ENCODE measurements at places on chromosomes 5 and 9. TPM values are rescaled to one million over a fixed set of nuclear protein-coding genes. Genes with fewer than 3 reads are reported as not detected.
A peak's percentile ranks its signal among the peaks of the same experiment; 100 is the strongest.

The ADGRD2 gene
- total RNA-seq: not detected

DNA sequence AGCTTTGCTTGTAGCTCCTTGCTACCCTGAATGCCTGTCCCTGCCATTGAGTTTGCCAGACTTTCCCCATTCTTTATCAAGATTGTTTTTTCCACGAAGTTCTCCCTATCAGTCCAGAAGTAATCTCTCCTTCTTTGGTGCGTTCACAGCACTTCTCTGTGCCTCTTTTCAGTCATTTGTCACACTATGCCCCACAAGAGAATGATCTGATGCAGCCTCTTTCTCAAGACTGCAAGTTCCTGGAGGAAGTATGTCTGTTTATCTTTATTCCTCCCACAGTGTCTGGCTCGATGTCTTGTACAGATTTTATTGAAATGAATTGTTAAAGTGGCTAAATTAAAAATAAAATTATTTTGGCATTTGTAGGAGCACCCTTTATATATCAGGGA lies 99.3 kb downstream of the CCDC192 start:
- DNase-seq: no peak

GRCh38 chr5:180233729-180234128 lies 24.7 kb upstream of the RASGEF1C start:
- no peak for DNase-seq

The SCGB3A2 gene
- not detected for total RNA-seq

- no peak for DNase-seq
Observed at GRCh38 chr5:179269781-179270543, 75.3 kb downstream of the ADAMTS2 start.

DNA sequence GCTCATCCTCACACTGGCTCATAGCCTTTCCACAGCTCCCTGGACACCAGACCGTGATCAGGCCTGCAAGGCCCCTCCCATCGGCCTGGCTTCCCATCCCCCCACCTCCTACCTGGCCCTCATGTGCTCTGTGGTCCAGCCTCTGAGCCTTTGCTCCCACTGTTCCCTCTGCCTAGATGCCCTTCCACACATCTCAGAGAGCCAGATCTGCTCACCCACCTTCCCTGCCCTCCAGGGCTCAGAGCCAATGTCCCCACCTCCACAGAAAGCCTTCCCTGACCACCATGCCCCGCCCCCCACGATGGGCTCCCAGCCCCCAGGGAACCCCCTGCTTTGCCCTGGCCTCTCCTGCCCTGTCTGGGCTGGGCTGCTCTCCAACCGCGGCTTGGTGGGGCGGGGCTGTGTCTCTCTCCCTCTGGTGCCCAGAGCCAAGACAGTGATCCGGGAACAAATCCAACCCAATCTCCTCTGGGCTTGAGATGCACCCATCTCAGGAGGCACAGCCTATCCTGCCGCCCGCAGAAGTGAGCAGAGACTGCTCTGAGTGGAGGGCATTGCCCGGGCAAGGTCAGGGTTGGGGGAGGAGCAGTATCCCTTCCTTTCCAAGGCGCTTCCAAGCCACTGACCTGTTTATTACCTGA lies 1.6 kb downstream of the NINJ1 start:
- DNase-seq: peak; percentile 87

DNA sequence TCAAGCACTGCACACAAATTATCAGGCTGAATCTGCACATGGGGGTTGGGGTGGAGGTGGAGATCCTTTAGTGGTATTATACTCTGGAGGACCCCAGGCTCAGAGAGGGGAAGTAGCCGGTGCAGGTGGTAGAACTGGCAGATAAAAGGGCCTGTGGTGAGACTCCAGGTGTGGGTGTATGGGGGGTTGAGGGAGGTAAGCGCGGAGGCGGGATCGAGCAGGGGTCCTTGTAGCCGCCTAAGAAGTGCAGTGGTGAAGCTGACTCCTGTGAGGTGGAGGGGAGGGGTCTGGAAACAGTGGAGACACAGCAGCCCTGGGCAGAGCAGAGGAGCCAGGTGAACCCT lies 841 bp downstream of the ACSL6 start:
- DNase-seq: no peak

GRCh38 chr5:82917584-82917983 lies 159.6 kb downstream of the TMEM167A start:
- DNase-seq: no peak

- DNase-seq: no peak
Observed at GRCh38 chr5:87526131-87526530, 113.4 kb upstream of the CCNH start.

DNA sequence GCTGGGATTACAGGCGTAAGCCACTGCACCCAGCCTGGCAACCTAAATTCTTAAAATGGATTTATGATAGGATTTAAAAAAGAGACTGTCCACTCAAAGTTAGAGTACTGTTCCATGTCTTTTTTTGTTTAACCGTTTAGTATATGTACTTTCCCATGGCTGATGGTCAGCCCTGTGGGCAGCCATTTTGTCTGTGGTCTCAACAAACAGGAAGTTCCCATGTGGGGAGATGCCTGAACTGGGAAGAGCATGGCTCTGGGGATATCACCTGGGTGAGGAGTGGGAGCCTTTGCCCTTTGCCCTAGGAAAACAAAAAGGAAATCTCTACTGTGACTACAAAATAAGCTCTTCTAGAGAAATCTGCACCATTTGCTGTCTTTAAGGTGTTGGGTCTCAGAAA lies 27.5 kb upstream of the GNPDA1 start:
- DNase-seq: no peak

DNA sequence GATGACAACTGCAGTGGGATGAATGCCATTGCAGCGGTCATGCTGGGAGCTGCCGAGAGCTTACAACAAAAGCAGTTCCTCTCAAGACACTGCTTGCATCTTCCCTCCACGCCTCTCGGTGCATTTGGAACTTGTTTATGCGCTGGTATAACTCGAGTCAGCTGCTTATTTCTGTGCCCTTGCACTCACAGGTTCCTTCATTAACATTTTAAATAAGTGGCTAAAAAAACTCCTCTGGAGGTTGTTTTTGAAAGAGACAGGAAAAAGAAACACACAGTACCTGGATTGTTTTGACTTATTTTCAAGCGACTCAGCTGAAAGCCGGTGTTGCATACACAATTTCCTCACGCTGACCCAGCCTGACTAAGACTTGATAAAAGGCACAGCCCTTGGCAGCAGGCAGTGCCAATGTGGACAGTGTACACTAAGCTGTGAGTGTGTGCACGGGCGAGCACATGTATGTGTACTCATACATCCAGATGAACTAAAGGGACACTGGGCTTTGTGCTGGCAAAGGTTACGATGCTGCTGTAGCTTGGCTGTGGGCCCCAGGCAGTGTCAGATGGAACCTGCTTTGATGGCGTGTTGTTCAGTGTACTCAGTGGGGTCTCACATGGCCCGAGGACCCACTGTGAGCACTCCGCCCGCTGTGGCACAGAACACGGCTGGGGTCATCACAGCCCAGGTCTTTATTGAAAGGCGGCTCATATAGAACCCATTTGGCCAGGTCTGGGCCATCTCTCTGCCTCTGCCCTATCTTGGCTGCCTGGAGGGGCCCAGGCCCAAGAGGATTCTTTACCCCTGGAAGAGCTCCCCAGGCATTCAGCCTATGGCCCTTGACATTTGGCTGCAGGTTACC lies 92.3 kb downstream of the ANKRD33B start:
- no peak for DNase-seq

DNA sequence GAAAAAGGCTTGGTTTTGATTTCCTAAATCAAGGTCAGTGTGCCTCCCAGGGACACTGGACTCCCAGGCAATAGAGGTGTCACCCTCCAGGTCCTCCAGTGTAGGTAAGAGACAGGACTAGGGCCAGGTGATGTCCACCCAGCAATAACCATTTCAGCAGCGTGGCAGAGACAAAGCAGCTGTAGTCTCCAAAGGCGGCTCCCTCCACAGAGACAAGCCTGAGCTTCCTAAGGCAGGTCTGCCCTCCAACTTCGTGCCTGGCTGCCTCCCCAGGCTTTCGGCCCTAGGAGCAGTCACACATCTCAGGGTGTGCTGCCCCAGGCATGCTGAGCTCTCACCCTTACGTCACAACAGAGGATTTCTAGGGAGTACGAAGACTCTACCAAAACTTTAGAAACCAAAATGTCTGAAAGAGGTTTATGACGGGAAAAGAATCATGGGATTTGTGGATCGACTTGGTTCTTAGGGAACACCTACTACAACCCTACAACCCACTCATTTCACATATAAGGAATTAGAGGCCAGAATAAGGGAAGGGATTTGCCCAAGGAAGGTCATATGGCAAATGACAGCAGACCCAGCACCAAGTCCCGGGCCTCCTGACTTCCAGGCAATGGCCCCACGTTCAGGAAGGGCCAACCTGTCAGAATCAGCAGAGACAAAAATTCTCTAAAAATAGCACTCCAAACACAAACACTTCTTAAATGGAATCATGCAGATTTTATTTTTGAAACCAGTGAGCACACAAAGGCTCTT lies 105.5 kb downstream of the KLHL3 start:
- DNase-seq: no peak

The ARAP3 gene
- 21.4 TPM for total RNA-seq

DNA sequence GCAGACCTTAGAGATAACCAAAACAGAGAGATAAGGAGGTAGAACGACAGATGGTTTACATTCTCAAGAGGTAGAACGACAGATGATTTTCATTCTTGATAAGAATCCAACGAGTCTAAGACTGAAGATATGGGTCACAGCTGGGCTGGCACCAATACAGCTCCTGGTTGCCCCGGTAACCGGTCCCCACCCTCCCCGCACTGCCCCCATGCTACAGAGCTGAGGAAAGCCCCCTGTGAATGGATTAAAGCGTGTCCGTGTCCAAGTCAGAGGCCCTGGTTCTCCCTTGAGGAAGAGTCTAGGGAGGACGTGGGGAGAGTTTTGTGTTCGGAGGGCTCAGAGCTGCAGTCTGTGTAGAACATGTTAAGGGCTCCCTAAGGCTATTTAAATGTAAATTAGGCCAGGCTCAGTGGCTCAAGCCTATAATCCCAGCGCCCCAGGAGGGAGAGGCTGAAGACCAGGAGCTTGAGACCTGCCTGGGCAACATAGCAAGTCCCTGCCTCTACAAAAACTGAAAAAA lies 8.1 kb downstream of the IDNK start:
- DNase-seq: no peak

The IL13 gene
- total RNA-seq: not detected

GRCh38 chr5:169767938-169768337 lies 130.9 kb downstream of the DOCK2 start:
- no peak for DNase-seq

DNA sequence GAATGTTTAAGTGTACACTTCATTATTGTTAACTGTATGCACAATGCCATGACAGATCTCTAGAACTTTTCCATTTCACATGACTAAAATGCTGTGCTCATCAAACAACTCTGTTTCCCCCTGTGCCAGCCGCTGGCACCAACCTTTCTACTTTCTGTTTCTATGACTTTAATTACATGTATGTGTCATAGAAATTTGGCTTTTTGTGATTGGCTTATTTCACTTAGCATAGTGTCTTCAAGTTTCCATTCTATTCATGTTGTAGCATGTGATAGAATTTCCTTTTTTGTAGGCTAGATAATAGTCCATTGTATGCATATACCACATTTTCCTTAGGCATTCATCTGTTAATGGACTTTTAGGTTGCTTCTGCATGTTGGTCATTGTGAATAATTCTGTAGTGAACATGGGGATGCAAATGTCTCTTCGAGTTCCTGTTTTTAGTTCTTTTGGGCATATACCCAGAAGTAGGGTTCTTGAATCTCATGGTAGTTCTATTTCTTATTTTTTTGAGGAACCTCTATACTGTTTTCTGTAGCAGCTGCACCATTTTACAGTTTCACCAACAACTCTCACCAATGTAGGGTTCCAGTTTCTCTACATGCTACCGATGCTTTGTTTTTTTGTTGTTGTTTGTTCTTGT lies 184.4 kb upstream of the DMRT1 start:
- DNase-seq: no peak

- no peak for DNase-seq
Observed at GRCh38 chr9:116288658-116289057, 135.1 kb downstream of the PAPPA start.

- no peak for DNase-seq
Observed at GRCh38 chr5:94422812-94423211, 195.6 kb downstream of the KIAA0825 start.

- DNase-seq: no peak
Observed at GRCh38 chr9:14030375-14031059, 283.4 kb downstream of the NFIB start.

DNA sequence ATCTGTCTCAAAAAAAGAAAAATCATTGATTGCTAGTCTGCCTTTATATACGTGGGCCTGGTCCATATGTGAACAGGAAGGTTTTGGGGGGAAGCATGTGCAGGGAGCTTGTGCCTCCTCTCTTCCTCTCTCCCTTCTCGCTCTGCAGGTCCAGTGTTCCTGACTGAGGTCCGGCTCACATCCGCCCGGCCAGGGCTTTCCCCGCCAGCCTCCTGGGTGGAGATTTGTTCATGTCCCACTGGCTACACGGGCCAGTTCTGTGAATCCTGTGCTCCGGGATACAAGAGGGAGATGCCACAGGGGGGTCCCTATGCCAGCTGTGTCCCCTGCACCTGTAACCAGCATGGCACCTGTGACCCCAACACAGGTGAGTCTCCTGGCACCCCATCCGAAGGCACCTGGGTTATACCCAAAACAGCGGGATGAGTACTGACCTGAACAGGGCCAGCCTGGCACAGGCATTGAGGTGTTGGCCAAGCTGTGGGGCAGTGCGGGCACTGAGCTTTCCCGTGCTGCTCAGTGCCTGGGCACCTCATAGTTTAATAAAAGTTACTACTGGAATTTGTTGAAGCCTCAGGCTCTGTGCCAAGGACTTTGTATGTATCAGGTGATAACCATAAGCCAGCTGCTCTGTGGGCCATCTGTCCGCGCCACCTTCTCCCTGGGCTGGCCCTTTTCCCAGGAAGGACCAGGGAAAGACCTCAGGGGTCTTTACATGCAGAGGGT lies 39.4 kb upstream of the AIF1L start:
- no peak for DNase-seq

The HAVCR1 gene
- total RNA-seq: 1.0 TPM

The PCDHA4 gene
- total RNA-seq: 0.90 TPM

- DNase-seq: no peak
Observed at GRCh38 chr9:16873126-16873802, 2.8 kb upstream of the BNC2 start.

- no peak for DNase-seq
Observed at GRCh38 chr9:132509928-132510874, 72.2 kb upstream of the BARHL1 start.

The OR1L1 gene
- total RNA-seq: not detected

- no peak for DNase-seq
Observed at GRCh38 chr5:57133574-57133973, 40.3 kb upstream of the GPBP1 start.

Data from aorta (tissue), 5 donors.